GM04503 (cell line): ENCODE measurements at places on chromosomes 7 and 10.

- no peak for DNase-seq
These were observed 130.9 kb downstream of the SND1 start for GRCh38 chr7:127782654-127783559.

DNA sequence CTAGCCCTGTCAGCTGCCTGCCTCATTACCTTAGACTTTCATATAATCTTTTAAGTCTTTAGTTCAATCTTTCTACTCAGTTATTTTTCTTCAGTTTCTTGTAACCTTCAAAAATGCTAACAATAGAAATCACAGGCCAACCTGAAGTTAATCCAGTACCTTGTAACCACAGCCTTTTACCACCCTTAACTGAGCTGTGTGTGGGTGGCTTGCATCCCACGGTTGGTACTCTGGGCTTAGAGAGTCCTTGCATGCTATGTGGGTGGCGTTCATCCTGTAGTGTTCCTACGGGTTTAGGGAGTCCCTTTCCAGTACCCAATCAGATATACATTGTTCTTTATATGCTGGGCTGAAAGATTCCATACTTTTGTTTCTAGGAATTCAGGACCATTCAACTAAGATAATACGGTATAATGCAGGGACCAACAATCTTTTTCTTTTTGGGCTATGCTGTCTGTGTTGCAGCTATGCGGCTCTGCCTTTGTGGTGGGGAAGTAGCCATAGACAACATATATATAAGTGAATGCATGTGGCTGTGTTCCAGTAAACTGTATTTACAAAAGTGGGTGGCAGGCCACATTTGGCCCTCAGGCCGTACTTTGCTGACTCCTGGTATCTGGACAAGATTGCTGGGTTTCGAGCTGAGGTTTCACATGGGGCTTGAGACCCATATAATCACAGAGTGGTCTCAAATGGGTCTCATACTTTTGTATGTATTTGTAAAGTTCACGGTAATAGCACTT, 280.8 kb upstream of the LRGUK start:
- no peak for DNase-seq

DNA sequence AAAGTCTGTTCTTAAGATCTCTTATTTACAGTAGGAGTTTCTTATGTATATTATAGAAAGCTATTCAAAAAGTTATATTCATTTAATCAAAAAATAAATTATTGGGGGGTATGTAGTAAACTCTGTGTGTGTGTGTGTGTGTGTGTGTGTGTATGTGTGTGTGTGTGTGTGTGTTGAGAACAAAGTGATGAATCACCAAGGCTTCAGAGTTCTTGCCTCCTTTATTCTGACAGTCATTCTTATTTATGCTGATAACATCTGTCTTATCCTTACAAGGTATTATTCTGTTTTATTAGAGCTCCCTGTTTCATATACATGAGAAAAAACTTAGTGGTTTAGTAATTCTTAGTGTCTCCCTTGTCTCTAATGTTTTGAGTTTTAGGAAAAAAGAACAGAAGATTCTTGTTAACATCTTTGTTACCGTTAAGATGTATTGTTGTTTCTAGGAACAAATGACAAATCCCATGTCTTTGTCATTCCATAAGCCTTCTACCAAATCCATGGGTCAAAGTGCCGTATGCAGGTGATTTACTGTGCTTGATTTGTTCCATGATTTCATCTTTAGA, 424.0 kb downstream of the EXOC4 start:
- DNase-seq = no peak

DNA sequence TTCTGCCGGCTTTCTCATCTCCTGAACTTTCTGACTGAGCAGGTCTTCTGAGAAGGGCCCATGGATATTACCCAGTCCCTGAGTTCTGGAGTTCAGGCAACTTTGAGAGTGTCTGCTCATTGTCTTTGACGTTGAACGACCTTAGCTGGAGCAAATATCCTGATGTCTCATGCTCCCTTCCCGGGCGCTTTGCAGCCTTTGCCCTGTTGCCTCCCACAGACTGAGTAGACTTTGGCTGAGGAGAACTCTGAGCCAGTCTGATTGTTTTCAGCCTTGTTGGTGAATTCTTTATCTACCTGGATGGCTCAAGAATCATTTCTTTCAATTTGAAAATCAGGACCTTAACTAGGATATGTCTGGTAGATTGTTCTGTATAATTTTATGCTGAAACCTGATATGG, 353.7 kb downstream of the GLRX3 start:
- no peak for DNase-seq

- DNase-seq = no peak
These were observed 257.1 kb downstream of the CAMK1D start for GRCh38 chr10:12606461-12606860.
